Stimulated activated CD4-positive, alpha-beta T cell treated with anti-CD3 and anti-CD28 coated beads, Interleukin-4, amount 100 ng/mL, for 24 hours (primary cell): ENCODE measurements at places on chromosomes 1 and 21.

DNA sequence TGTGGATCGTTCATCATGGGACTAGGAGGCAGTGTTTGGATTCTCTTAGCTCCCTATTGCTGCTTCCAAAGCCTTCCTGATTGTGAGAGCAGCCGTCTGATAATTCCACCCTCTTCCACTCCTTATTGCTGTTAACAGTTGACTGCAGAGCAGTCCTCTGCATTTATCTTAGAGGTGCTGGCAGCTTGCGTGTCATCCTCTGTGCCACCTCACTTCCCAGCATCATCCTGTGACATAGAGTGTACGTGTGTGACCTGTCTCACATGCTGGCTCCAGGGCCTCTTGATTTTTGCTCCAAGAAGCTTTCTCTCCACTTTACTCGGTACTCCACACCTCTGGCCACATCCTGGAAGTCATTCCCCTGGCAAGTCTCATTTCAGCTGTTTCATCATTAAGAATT, 53.0 kb upstream of the DYNLT5 start:
- no peak for DNase-seq

DNA sequence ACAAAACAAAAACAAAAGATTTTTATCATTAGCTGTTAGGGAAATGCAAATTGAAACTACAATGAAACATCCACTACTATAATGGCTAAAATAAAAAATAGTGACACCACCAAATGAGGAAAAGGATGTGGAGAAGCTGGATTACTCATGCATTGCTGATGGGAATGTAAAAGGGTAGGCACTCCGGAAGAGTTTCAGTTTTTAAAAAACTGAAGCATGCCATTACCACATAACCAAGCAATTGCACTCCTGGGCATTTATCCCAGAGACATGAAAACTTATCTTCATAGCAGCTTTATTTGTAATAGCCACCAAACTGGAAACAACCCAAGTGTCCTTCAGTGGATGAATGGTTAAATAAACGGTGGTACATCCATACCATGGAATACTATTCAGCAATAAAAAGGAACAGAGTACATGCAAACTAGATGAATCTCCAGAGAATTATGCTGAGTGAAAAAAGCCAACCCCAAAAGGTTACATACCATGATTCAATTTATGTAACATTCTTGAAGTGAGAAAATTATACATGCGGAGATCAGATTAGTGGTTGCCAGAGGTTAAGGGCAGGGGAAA, 14.5 kb upstream of the CFAP298 start:
- no peak for DNase-seq

DNA sequence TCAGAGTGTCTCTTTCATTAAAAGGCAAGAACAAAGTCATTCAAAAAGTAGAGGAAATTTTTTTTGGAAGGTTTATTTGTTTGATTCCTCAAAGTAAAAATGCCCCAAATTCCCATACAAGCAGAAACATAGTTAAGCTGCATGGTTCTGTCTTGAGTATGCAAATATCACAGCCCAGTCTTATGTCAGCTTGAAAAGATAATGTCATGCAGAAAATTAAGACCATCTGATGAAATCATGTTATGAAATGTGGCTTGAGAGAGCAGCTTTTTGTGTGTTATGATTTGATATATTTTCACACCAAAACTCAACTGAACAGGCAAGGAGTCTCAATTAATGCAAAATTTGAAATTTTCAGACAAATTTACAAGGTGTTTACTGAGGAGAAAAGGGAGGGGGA, 411.0 kb downstream of the LMO4 start:
- DNase-seq = no peak

- no peak for DNase-seq
These were observed 136.0 kb downstream of the SNX7 start for GRCh38 chr1:98797506-98797905.

DNA sequence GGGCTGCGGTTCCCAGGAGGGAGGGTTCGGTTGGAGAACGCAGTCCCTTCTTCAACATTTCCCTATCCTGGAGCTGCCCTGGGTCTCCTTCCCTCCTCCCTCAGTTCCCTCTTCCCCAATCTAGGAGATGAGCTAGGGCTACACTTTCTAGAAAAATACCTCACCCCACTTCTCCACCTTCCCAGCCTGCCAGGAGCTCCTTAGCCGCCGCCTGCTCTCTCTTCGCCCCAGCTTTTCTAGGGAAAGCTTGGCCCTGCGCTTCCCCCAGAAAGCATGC, 488 bp upstream of the ADAMTS1 start:
- no peak for DNase-seq

GRCh38 chr1:184788970-184789369, 34.3 kb upstream of the EDEM3 start:
- DNase-seq = no peak
